NCI-H187 (cell line): ENCODE measurements at places on chromosomes 5 and 9.

GRCh38 chr9:106697750-106698502 lies 165.0 kb upstream of the ZNF462 start:
- peak; percentile 53 for DNase-seq

DNA sequence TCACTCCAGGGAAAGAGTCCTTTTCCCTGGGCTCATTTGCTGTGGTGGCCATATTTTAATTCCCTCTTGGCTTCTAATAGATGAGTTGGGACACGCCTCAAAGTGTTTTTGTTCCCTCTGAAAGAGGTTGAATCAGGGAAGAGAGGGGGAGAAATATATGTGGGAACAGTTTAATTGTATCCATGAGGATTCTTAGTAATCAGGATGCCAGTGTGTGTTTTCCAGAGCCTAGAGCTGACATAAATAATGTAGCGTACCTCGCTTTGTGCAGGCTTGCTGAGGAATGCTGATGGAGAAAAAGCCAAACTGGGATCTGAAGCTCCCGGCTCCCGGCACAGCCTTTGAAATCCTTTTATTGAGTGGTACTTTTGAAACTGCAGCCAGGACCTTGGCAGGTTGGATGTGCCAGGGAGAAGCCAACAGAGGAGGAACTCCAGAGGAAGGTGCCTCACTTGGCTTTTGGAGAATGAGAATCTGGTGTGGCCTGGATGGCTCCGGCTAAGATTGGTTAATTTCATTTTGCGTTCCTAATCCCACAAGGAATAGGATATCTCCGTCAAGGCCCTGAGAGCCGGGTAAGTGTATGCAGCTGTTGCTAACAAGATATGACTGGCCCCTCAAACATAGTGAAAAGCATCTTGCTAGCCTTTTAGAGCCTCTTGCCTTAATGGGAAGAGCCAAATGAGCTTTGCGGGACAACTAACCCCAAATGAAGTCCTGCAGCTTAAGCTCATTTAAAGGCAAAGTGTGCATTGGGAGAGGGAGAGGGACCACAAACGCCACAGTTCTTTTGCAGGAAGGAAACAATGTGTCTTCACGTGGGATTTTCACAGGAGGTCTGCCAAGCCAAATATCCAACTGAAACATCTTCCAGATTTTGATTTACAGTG lies 471.1 kb upstream of the WWC1 start:
- DNase-seq: no peak

DNA sequence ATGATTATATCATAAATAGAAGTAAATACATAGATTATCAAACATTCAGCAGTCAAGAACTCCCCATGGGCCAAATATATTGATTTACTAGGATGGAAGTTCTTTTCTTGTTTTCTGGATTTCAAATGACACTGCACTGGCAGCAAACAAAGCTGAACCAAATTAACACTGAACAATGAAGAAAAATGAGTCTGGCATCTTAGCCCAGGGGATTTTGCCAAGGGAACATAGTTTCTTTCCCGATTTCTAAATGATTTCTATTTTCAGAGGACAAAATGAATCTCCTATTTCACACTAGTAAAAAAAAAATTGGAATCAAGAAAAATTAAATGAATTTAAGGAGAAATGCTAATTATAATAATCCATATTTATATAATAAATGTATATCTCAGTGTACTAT lies 116.9 kb upstream of the FAM174A start:
- no peak for DNase-seq

- DNase-seq: no peak
These were observed 300.9 kb downstream of the MRPS30 start for GRCh38 chr5:45109636-45110035.

GRCh38 chr5:166961913-166962312 lies 1329.5 kb upstream of the WWC1 start:
- no peak for DNase-seq

- DNase-seq: no peak
These were observed 110.4 kb upstream of the EPB41L4A start for GRCh38 chr5:112529525-112529924.

GRCh38 chr5:137316346-137316736 lies 182.8 kb downstream of the SPOCK1 start:
- DNase-seq: no peak

DNA sequence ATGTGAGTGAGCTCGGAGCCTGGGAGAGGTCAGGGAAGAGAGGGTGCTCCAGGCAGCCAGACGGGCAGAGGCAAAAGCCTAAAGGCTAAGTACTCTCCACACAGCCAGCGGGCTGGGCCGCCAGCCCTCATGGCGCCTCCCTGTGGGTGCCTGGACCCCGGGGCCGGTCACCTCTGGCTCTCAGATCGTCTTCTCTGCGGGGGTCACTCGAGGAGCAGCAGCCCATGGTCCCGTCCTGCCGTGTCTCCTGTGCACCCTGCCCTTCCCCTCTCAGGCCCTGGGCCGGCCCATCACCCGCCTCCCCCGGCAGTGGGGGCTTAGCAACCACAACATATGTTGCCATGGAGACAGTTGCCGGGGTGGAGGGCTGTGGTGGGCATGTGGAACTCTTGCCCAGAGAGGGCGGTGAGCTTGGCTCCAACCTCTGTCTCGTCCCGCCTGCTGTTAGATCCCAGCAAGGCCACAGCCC lies 4.2 kb downstream of the AK1 start:
- no peak for DNase-seq

GRCh38 chr9:83220730-83221129 lies 157.8 kb upstream of the RASEF start:
- DNase-seq: no peak

DNA sequence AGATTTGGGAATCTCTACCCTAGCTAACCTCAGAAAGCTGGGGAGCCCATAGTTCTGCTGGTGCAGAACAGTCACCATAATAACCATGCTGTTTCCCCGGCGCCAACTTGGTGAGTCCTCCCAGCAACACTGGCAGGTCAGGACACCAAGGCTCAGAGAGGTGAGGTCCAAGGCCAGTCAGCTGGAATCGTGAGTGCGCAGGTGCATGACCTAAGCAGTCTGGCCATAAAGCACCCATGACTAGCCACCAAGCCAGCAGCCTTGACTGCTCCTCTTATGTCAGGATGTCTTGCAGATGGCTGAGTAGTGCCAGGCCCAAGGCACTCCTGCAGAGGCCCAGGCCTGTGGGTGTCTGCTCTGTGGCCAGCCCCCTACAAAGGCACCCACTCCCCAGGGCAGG lies 2.6 kb downstream of the RNF44 start:
- DNase-seq: no peak

GRCh38 chr9:92659601-92660000 lies 10.3 kb downstream of the IPPK start:
- DNase-seq: no peak

- peak; percentile 38 for DNase-seq
These were observed 90.8 kb downstream of the PLPPR1 start for GRCh38 chr9:101119206-101119819.
